AG08395 (cell line): ENCODE measurements at places on chromosomes 2 and 18.

DNA sequence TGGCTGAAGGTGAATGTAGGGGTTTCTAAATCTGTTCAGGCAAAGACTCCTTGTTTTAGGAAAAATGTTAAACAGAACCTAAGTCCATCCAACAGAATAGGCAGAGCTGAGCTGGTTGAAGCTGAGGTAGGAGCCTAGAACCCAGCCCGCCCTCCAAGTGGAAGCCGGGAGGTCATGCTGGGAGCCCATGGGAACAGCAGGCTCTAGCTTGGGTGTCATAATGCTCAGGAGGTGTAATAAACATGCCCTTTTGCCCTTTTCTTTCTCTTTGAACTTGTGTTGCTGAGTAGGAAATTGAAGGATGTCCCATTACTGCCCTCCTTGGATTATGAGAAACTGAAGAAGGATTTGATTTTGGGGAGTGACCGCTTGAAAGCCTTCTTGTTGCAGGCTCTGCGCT, 60.3 kb downstream of the ARMC9 start:
- DNase-seq: no peak

DNA sequence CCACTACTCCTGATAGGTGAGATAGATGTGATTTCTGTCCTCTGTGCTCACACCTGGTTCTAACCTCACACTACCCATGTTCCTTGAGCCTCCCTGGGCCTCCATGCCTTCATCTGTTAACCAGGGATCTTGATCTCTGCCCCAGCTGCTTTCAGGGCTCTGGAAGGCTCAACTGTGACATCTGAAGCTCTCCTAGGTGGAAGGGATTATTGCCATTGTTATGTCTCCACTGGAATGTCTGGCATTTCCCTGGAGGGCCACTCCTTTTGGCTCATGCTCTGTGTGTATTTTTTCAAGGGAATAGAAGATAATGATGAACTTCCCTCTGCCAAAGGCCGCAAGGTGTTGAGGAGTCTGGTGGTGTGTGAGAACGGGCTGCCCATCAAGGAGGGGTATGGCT, 41.2 kb downstream of the PCARE start:
- DNase-seq: peak; percentile 63

DNA sequence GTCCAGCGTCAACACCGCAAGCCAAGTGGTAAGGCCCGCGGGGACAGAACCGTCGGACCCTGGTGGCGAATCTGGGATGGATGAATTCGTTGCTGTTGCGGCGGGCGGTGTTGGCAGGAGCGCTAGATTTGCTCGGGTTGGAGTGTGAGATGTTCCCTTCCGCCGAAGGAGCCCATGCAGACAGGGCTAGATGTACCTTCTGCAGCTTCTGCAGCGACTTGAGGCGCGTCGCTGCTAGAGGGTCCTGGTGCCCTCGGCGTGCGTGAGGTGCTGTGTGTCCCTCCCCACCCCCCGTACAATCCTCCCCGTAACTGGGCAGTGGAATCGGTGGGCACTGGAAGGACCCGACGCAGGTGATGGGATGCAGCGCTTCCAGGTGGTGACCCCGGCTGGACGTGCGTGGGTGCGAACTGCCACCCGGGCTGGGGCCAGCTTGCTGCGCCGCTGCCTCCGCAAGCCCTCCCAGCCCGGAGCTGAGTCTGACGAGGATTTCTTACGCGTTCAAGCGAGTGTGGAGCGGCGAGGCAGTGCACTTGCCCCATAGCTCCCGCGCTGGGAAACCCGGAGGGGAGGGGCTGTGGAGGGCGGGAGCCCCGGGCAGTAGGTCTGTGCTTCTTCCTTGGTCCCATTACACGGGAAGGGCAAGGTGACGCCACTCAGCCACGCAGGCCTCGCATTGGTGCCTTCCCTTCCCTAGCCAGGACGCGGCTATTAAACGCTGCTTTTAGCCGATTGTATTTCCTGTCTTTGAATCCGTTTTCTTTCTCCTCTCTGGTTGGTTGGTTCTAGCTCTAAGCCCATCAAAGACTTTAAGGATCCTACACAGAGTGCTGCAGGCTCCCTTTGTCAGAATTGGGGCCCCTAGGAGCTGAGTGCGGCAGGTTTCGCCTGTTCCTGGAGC, 34.2 kb downstream of the CHRNA1 start:
- peak; percentile 20 for DNase-seq

DNA sequence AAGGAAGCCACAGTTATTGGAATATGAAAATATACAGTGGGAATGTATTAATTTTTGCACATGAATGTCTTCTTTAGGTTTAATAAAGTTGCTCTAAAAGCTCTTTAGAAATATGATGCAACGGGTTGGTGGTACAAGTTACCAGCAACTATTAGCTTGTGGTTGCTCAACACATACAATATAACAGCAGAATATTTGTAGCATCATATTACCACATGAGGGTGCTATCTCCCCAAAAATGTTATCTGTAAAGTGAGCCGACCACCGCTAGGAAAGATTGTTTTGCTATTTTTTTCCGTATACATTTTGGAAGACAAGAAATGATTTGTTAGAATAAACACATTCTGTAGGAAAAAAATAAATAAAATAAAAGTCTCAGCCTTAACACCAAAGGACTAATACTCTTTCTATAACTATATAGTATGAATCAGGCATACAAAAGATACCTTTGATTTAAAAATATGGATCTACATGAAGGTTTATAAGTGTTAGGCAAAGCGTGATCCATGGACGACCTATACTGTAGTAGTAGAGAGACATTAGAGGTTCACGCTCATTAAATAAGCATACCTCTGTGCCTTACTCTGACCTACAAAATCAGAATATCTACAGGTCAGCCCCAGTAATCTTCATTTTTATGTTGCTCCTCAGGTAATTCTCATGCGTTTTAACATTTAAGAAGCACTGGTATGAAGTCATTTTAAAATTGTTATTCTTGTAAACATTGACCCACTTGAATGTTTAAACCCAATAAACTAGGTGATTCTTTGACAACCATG, 1110.6 kb upstream of the ACVR2A start:
- peak; percentile 50 for DNase-seq

- no peak for DNase-seq
Observed at GRCh38 chr2:62375113-62375420, 130.9 kb downstream of the TMEM17 start.

DNA sequence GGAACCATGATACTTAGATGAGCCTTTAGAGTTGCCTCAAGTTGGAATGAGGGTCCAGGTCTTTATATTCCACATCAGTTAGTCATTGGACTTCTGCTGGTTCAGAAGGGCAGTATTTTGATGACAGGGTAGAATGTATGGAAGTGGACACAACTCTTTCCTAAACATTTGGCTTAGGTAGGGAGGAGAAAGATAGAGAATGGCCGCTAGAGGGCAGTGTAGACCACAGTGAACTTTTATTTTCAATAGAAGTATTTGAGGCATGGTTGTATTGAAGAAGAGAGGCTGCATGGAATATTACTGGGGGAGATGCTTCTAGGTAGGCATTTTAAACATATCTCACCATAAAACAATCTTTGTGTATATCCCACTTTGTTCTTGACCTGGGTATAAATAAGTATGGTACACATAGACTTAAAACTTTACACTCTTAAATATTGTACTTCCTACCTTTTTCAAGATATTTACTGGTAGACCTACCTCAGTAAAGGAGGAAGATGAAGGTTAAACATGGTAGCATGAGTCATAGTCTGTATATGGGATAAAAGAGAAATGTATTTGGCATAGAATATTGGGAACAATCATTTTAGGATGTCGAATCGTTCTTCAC, 497.6 kb upstream of the FAM98A start:
- DNase-seq: peak; percentile 37

- no peak for DNase-seq
Observed at GRCh38 chr2:239555571-239555905, 154.7 kb upstream of the HDAC4 start.

DNA sequence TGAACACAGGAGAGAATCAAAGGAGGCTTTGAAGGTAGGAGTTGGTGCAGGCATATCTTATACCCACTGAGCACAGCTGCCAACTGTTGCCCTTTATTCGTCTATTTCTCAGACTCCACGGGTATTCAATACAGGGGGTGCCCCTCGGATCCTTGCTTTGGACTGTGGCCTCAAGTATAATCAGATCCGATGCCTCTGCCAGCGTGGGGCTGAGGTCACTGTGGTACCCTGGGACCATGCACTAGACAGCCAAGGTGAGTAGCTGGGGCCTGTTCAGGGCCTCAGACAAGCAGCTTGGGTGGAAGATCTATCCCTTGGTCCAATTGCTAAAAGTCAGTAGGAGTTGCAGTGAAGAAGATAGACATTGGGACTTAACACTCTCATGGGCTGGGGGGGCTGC, 5.2 kb downstream of the CAD start:
- DNase-seq: no peak

DNA sequence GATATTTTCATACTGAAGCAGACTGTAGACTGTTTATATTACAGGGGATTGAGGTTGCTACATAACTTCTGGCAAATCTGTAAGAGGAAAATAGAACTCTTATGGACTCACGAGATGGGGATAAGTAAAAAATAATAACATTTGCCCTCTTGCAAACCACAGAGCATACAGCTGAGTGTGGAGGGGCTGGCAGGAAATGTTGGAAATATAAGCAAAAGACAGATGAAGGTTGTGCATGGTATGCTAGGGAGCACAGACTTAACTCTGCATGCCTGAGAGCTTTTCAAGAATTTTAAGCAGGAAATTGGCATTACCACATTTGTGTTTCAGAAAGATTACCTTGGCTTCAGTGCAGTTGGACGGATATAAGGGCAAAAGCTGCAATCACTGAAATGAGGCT, 411.1 kb downstream of the RAD51AP2 start:
- no peak for DNase-seq

- no peak for DNase-seq
Observed at GRCh38 chr18:54440292-54440691, 82.6 kb downstream of the C18orf54 start.

DNA sequence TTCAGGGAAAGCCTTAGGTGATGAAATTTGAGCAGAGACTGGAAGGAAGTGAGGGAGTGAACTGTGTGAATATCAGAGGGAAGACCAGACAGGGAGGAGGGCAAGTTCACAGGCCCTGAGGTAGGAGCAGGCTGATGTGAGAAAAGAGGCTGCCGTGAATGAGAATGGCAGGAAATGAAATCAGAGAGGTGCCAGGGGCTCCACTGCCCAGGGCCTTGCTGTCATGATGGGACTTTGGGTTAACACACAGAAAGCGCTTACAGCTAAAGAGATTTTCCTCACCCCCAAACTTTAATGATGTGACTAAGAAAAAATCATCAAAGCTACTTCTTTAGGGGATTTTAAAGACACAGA, 53.8 kb downstream of the MARCHF4 start:
- no peak for DNase-seq

DNA sequence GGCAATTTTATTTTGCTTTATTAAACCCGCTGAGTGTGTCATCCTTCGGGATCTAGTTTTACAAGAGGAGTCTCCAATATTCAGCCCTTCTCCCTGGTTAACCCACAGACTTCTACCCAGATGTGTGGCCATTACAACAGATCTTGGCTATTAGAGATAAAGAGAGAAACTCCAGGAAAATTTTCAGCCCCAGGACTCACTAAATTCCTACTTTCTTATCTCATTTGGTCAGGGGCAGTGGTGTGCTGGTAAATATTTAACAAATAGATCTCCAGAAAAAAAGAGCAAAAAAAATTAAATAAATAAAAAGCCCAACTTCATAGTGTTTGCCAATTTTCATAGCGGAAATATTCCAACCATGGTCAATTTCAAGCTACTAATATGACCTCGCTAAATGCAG, 168.4 kb downstream of the RND3 start:
- no peak for DNase-seq

DNA sequence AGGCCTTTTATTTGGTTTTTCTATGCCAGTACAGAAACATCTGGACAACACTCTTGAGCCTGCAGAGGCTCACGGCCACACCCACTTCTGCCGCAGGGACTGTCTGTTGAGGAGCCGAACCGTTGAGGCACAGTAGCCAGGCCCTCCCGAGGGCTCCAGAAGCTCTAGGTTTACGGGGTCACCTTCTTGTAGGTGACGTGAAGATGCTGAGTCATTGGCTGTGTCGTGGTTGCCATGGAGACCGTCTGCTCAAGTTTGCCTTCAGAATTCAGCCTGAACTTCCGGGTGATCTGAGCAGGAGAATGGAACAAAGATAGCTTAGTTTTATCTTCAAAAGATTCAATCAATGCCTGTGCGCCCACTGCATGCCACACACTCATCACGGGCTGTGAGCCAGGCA, 25.9 kb downstream of the BOK start:
- peak; percentile 48 for DNase-seq
